ENCODE measurements at places on chromosomes 12 and 14.

DNA sequence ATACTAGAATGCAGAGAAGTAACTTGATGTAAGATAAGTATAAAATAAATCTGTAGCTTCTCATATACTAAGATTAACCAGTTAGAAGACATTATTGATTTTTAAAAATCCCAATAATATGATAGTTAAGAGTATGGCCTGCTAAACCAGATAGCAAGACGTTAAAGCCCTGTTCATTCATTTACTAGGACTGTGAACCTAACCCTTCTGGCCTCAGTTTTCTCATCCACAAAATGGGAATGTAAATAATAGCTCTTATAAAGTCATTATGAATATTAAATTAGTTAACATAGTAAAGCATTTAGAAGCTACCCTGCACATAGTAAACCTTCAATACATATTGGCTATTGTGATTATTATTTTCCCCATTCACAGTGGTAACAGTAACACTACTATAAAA is 6.0 kb upstream of the PRMT5 start:
- DNase-seq: no peak

DNA sequence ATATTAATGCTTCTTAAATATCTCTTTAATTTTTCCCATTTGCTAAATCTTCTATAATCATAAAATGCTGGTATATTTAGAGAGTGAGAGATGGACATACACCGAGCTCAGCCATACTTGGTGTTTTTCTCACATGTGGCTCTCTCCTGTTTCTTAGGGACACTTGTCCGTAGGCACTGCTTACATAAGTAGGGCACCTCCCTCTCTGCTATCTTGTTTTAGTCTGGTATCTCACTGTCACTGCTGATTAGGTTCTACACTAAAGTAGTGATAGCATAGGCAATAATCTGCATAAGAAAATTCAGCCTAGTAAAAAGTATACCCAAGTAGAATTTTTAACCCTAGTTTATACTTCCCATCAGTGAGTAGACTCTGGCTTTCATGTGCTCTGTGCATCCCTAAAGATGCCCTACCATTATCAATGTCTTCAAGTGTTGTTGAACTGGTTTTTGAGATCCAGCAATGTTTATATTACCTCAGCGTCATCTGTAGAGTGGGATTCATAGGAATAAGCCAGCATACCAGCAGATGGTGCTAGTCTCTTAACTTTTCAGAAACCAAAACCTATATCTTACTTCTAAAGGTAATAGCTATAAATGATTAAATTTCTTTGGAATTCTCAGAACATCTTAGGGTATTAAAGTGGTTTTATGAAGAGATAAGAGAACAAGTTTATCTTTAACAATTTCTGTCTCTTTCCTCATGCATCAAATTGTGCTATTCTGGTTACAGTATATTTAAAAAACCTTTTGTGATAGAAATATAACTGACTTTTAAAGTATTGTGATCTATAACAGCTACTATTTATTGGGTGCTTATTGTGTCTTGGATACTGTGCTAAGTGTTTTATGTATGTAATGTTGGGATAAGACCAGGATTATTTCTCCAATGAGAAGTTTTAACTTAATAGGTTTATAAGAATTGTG is 32.9 kb downstream of the ARID2 start:
- DNase-seq: no peak

GRCh38 chr14:67260965-67261364 is 19.7 kb downstream of the PALS1 start:
- DNase-seq: no peak

DNA sequence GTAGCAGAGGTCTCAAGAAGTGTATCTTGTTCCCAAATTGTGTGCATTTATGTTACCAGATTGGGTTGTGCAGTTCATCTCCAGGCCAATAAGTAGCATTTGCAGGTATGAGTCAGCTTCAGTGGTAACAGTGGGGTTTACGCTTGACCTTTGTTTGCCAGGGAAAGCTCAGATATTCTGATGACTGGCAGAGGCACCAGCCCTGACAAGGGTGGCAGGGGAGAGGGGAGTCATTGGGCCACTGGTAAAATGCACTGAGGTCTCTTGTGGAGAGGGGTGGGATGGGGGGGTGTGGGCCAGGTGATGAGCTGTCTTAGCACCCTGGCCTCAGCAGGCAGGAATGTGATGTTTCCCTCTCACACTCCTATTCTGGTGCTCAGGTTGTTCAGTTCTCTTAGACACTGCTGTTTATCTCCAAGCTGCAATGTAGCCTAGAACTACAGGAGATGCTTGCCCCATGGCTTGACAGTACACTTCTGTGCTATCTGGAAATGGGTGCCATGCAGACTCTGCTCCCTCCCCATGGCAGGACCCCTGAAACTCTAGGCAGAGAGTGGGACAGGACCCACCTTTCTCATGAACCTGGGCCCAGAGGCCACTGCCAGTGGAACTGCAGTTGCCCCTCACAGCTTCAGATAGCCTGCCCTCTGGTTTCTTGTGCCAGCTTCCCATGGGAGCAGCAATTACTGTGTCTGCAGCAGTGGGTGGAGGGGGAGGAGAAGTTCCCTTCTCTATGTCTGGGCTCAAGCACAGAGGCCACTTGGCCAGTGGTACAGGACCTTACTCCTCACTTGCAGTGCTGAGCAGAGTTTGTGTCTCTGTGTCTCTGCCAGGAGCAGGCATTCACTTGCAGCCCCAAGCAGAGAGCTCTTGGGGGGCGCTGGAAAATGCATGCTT is 31.9 kb downstream of the USP15 start:
- no peak for DNase-seq

DNA sequence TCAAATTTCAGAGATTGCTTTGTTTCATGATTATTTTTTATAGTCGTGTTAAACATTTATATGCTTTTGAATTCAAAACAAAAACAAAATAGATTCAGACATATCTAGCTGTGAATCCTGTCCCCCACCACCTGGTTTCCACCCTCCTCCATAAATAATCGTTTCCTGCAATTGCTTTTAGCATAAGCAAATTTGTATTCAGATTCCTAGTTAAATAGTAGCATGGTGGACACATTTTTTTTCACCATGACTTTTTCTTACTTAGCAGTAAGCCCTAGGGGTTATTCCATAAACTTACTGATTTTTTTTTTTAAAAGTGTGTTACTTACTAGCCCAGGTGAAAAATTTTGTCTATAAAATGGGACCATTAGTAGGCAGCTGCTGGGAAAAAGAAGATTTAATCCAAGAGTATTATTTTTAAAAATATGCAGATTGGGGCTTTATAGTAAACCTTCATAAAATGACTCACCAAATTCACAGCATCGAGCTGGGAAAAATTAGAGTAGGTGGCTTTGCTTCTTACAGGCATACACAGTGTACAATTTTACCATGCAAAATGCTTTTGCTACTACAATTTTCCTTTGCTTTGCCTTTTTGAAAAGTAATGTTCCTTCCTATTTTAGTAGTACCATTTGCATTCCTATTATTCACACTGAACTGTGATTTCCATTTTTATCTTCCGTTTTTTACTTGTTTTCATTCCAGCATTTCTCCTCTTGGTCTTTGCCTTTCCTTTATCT is 117.8 kb downstream of the BTG1 start:
- no peak for DNase-seq
